ENCODE measurements at places on chromosomes 3 and 15.

DNA sequence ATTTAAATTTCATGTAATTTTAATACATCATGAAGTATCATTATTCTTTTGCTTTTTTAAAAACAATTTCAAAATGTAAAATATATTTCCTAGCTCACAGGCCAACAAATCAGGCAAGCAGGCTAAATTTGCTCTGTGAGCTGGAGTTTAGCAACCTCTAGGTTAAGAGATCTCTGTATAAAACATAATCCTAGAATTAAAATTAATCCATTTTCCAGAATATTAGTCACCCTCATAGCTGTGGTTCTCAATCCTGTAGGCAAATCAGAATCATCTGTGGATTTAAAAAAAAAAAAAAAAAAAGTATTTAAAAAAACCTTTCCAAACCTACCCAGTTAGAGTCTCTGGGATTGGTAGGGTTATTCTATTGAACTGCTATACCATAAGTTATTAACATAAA is 209.7 kb downstream of the MINAR1 start:
- H3K4me1 ChIP-seq = no peaks in the 10 kb centered on the region
- no peak for DNase-seq
- no peak overlapping the region for H3K4me3 ChIP-seq
- no peaks in the 10 kb centered on the region for H3K27me3 ChIP-seq
- H3K36me3 ChIP-seq = no peaks in the 10 kb centered on the region

DNA sequence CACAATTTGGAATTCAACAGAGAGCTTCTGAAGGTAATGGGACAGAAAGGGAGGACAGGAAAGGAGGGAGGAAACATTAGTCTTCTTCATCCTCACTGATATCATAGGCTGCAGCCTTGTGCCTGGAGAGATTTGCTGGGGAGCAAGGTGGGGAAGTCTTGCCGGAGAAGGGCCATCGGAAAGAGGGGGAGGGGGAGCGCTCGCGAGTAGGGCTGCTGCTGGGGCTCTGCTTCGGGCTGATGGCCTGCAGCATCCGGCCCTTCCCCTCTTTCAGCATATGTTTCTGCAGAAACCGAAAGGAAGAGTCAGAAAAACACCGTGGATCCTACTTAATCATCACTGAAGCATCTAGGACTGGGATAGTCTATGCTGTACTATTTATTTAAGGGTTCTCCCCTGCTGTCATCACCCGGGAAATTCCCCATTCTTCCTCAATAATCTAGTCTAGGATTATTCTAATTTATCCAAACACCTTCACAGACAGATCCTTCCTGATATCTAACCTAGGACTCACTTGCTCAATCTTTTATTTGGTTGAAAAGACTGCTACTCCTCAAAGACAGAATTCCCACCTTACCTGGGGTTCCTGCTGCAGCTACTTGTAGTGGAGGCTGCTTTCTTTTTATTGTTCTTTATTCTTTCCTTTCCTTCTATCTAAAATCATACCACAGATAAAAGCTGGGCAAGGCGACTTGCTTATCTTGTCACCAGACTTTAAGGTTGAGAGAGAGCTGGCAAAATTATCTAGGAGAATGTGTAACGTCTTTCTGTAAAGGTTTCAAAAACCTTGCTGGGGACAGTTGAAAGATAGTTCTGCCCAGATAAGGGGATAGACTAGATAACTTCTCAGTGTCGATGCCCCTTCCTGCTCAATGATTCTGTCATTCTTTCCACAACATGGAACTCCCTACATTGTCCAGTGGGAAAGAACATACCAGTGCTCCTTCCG is 22.6 kb downstream of the SLC51A start:
- no peak overlapping the region for H3K4me3 ChIP-seq
- no peaks in the 10 kb centered on the region for H3K4me1 ChIP-seq
- DNase-seq = no peak
- no peaks in the 10 kb centered on the region for H3K27me3 ChIP-seq

DNA sequence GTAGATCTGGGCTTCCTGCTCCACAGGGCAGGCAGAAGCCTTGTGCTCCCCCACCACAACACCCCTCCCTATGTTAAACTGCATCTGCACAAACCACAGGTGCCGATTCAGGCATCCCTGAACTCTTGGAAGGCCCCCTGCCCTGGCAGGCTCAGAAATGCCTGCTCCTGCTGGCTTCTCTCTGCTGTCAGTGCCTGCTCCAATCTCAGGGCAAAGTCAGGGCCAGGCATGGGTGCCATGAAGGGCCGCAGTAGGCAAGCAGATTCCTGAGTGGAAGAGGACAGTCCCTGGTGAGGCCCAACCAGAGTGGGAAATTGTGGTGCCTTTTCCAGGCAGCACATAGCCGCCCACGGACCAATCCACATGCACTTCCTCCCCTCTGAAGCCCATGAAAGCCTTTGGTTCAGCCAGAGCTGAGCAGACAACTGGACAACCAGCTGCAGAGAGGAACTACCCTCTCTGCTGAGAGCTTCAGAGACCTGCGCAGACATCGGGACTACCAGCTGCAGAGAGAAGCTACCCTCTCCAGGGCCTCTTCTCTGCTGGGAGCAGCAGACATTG is 13.6 kb downstream of the PRR20G start:
- H3K36me3 ChIP-seq = no peaks in the 10 kb centered on the region
- peaks cover 2% of the 10 kb centered on the region for H3K27me3 ChIP-seq
- H3K4me3 ChIP-seq = no peak overlapping the region
- no peak overlapping the region for H3K27ac ChIP-seq
- H3K4me1 ChIP-seq = no peaks in the 10 kb centered on the region

DNA sequence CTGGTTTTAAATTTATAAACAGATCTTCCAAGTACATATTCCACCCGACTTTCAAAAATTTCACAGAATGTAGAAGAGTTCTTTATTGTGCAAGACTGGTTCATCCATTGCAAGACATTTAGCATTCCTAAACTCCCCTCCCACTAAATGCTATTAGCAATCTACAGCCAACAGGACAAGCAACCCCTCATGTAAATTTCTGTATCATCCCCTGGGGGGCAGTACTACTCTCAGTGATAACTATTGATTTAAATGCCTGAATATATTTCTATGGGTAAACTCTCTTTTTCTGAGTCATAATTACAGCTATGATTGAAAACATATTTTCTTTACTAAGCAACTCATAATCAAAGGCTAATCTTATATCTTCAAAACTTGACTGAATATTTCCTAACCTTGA is 10.7 kb upstream of the SLC15A2 start:
- H3K4me3 ChIP-seq = no peak overlapping the region
- no peaks in the 10 kb centered on the region for H3K27me3 ChIP-seq
- no peaks in the 10 kb centered on the region for H3K4me1 ChIP-seq
- no peak overlapping the region for H3K27ac ChIP-seq
- H3K36me3 ChIP-seq = no peaks in the 10 kb centered on the region

Data from small intestine (tissue), 16 donors.